IMR-90 (cell line): ENCODE measurements at places on chromosomes 1 and 21. TPM values are rescaled to one million over a fixed set of nuclear protein-coding genes. Genes with fewer than 3 reads are reported as not detected.

GRCh38 chr1:241950390-241950789, 7.2 kb upstream of the BECN2 start:
- peak; percentile 45 for DNase-seq

DNA sequence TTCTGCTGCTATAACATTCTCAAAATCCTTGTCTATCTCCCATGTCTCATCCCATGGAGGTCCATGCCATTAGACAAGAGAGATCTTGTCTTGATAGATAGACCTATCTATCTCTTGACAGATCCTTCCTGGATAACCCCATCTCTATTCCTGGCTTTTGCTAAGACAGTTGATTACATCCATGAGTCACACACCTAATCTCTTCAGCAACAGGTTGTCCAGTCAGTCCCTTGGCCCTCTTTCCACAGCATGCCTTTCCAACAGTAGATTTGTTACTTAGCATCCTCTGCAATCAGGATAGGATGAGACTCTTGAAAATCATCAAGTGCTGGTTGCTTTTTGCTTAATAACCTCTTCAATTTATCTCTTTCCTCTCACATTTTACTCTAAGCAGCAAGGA, 46.6 kb downstream of the TRMT1L start:
- peak; percentile 4 for DNase-seq

DNA sequence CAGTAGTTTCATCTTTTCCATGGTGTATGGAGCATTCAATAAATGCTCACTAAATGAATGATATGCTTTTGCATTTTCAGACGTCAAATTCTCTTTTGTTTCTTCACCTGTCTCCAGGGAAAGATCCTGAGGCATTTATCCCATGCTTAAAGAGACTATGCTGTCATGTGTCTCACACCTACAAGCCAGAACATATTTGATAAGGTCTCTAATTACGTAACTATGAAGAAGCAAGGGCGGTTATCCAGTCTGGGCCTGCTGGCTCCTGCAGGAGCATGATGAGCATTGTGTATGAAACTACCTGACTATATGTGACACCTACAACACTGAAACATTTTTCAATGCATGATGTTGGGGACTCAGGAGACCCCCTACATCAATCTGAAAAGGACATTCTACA, 51.8 kb downstream of the FBXO42 start:
- no peak for DNase-seq

DNA sequence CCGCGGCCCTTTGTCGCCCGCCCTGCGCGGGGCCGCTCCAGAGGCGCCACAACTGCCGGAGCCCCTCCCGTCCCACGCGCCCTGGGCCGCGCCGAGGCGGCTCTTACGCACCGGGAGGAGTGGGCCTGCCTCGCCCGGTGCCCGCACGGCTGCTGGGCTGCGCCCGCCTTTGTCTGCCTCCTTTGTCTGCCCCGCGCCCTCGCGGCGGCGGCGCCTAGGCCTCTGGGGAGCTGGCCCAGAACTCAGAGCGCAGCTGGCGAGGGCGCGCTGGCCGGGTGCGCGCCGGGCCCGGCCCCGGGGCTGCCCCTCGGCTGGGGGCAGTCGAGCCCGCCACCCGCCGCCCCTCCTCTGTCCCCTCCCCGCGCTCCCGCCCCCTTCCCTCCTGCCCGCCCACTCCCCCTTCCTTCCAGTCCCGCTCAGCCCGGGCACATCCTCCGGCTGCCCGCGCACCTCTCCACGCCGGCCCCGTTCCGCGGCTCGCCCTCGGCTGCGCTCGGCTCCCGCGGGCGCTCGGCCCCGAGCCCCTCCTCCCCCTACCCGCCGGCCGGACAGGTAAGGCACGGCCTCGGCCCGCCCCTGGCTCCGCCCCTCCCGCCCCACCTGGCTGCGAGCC, at the start of gene DRAXIN:
DRAXIN (plus strand) TSS at position 409 of the 613 bp plus-strand sequence. CDS start 14,549 bp downstream, outside the sequence.
- no peak for DNase-seq

DNA sequence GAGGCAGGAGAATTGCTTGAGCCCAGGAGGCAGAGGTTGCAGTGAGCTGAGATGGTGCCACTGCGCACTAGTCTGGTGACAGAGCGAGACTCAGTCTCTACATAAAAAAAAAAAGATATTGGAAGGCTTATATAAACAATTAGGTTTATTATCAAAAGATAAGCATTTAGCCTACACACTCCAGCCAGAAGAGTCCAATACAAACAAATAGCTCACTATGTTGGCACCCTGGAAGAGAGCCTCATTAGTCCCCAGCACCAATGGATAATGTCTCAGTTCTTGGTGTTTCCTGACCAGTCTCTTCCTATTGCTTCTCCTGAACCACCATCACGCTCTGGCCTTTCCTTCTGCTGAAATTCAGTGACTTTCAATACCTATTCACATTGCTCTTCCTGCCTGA, 48.6 kb upstream of the ATP1A1 start:
- DNase-seq, result no peak

MYOG gene
- total RNA-seq, result not detected in 2 replicates

- DNase-seq, result no peak
Observed at GRCh38 chr21:45279446-45280177, 8.1 kb downstream of the POFUT2 start.

DNA sequence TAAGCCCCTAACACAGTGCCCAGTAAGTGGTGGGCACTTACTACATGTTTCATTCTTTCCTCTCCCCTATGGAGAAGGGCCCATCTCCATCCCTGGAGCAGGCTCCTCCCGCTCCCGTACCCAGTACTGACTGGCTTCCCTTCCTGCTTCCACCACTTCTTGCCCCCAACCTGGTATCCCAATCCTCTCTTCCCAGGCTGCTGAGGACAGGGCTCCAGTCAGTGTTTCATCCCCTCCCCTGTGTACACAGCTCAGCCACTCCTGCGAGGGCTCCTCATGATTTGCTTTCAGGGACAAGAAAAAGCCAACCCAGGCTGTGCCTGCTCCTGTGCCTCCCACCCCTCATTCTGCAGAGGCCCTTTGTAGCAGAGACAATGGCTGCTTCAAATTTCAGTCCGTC, 20.8 kb upstream of the ETV3 start:
- DNase-seq, result no peak

GRCh38 chr1:161238039-161238473, at the start of gene NR1I3:
NR1I3 (minus strand) TSS chr1:161238203; CDS start chr1:161236565, 1,638 bp downstream.
- no peak for DNase-seq

- DNase-seq, result no peak
Observed at GRCh38 chr1:74485622-74486021, 26.8 kb downstream of the LRRC53 start.

GJA9 gene
- not detected in 2 replicates for total RNA-seq

TEX38 gene
- total RNA-seq, result not detected in 2 replicates

DNA sequence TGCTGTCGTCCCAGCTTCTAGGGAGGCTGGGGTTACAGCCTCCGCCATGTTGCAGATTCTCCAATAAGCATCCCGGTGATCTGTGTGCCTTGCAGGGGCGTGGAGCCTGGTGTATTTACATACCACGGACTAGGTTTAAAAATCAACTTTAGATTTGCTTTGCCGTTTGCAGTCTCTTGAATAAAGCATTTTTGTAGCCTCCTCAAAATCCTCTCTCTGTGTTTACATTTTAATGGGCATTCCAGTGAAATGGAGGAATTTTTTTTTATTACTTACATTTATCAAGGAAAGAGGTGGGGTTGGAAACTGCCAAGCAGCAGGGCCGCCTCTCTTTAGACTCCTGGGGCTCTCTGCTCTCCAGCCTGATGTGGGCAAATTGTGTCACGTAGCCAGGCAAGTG, 437.5 kb upstream of the VAMP3 start:
- peak; percentile 47 for DNase-seq

DNA sequence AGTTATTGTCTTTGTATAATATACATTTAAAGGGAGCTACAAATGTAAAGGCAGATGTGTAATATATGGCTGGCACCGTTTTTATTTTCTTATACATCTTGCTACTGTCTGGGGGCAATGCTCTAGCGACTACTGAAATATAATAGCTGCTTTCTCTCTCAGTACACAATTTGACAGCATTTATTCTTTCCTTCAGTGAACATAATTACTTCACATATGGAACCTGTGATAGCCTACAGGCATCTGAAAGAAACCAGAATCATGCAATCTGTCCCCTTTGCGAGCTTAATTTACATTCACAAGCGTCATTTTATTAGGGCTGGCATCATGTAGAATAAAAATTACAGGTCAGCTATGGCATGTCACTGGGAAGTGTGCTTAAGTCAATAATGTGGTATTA, 557.5 kb upstream of the PTBP2 start:
- no peak for DNase-seq

TCHH gene
- total RNA-seq, result not detected in 2 replicates

MYBPHL gene
- total RNA-seq, result not detected in 2 replicates

UMODL1 gene
- total RNA-seq, result not detected in 2 replicates

DNA sequence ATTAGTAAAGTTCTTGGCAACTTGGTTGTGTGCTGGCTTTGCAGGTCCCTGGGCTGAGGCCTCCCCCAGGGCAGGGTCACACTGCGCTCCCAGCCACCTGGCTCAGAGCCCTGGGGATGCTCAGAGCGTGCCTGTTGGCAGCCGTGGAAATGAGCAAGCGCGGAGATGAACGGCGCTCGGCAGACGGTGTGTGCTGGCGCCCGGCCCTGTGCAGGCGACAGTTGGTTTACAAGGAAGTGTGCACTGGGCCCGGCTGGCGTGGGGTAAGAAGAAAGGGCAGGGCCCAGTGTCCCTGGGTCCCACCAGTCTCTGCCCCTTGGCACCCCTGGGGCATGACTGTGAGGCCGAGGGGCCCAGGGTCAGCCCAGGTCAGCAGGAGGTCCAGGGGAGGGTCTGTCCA, 25.7 kb upstream of the PEX10 start:
- no peak for DNase-seq

GRCh38 chr1:47388030-47388890, 27.8 kb upstream of the FOXE3 start:
- DNase-seq, result peak; percentile 30

GRCh38 chr1:233081735-233082134, 131.3 kb downstream of the NTPCR start:
- DNase-seq, result peak; percentile 47

GRCh38 chr1:26785611-26786436, 1.9 kb upstream of the PIGV start:
- DNase-seq, result peak; percentile 48

- DNase-seq, result no peak
Observed at GRCh38 chr1:183987593-183988318, 49.8 kb downstream of the COLGALT2 start.

DNA sequence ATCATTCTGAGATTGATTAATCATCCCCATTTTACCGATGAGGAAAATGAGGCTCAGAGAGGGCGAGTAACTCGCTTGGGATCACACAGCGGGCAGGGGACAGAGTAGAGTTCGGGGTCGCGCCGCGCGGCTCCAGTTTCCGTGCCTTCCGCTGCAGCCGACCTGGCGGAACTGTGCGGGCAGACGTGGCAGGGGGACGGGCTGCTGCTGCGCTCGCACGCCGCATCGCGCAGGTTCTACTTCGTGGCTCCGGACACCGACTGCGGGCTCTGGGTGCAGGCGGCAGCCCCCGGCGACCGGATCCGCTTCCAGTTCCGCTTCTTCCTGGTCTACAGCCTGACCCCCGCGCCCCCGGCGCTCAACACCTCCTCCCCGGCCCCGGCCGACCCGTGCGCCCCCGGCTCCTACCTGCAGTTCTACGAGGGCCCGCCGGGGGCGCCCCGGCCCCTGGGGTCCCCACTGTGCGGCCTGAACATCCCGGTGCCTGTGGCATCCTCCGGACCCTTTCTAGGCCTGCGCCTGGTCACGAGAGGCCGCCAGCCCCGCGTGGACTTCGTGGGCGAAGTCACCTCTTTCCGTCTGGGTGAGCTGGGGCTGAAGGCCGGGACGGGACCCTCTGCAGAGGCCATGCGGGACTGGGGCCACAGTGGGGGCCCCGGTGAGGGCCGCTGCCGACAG, 2.3 kb downstream of the LDLRAD2 start:
- DNase-seq, result no peak

DNA sequence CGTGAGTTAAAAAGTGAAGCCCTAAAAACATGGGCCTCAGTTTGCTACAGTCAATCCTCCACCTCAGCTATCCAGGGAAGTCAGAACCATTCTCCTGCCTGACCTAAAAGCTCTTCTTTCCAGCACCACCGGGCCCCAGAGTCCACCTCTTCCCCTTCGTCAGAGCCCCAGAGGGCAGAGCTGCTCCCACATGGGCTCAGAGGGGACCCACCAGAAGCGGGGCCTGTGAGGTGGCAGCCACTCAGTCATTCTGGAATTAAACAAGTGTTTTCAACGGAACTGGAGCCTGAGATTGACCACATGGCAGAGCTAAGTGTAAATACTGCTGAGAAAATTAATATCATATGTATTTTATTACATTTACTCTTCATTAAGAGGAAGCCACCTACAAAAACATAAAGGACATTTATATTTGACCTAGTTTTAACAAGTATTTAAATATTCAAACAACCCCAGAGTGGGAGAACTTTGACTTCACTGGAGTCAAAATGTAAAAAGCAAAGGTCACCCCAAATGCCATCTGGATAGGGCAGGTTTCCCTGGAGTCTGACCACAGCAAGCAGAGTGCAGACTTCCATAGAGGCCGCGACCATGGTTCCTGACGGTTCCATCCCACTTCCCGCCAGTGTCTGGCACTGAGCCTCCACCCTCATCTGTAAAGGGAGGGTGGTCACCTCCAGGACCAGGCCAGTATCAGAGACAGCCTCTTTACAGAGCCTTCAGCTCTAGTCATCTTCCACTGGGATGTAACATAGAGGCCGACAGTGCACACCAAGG, 1.8 kb downstream of the SUMO3 start:
- no peak for DNase-seq

GRCh38 chr1:116104667-116105066, 6.5 kb upstream of the MAB21L3 start:
- DNase-seq, result no peak

GRCh38 chr1:220900842-220901241, 21.6 kb downstream of the HLX start:
- no peak for DNase-seq

DNA sequence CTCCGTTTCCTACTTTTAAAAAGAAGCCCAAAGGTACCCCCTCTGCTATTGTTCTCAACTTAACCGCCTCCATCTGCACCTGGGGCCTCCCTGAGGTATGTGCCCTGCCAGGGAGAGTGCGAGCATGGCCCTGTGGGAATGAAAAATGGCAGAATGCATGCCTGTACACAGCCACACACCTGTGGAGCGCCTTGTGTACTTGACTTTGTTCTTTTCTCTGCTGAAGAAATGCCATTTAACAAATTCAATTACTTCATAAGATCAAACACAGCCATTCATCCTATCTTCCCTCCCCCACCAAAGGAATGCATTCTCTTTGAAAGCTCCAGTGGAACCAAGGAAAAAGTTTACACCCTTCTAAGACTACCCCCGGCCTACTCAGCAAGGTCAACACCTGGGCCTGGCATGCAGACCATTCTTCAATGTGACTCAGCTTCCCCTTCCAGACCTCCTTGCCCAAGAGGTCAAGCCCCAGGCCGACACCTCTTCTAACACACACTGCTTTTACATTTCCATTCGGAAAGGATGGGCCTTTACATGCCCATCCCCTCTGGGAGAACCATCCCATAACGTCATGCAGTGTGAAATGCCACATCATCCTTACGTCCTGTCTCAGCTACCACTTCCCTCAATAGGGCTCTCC, 123.7 kb downstream of the SMYD2 start:
- DNase-seq, result peak; percentile 75

AGT gene
- total RNA-seq, result under 0.01 and 0.18 TPM in 2 replicates

DNA sequence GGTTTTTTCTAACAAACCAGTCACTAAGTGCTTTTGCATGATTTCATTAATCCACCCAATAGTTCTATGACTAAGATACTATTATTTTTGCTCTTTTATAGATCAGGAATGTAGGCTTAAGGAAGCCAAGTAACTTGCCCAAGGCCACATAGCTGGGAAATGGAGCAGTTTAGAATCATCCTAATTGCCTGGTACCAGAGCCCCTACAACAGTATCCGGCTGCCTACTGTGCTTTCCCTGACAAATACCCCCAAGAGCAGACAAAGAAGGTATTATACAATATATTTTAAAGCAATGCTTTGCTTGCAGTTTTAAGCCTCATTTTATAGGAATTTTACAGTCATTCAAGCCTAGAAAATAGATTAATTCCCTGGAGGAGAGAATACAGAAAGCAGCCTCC, 45.5 kb upstream of the RASAL2 start:
- DNase-seq, result peak; percentile 16
